ENCODE measurements at places on chromosomes 2 and 18.
A peak's percentile ranks its signal among the peaks of the same experiment; 100 is the strongest.

GRCh38 chr2:131580187-131580586 is 52.5 kb downstream of the CCDC74A start:
- no peak for DNase-seq

GRCh38 chr2:166188084-166188483 is 60.3 kb upstream of the SCN1A start:
- no peak for DNase-seq

DNA sequence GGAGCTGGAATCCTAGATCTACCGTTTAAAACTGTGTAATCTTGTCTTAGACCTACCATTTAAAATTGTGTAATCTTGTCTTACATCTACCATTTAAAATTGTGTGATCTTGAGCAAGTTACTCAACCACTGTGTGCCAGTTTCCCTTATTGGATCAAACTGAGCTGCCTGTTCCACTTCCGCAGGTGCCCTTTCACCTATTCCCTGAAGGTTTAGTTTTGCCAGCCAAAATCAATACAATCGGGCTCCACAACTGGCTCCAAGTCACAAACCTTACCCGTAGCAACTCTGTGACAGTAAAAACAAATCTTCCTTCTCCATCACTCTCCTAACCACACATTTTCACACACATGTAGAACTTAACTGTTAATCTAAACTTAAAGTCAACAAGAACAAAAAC is 20.1 kb downstream of the DOCK10 start:
- DNase-seq = no peak

DNA sequence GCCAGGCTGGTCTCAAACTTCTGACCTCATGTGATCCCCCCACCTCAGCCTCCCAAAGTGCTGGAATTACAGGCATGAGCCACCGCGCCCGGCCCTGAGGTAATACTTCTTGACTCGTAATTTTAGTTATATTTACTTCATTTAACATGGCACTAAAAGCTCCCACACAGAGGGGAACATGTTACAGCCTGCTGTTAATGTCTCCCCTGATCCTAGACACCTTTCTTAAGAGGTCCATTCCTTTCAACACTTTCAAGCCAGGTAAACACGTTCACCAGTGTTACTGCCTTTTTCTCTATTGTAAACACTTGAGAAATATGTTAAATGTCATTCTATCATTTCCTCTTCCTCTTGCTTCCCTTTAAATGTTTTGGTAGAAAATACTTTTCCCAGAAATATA is 161.4 kb downstream of the METTL4 start:
- no peak for DNase-seq

DNA sequence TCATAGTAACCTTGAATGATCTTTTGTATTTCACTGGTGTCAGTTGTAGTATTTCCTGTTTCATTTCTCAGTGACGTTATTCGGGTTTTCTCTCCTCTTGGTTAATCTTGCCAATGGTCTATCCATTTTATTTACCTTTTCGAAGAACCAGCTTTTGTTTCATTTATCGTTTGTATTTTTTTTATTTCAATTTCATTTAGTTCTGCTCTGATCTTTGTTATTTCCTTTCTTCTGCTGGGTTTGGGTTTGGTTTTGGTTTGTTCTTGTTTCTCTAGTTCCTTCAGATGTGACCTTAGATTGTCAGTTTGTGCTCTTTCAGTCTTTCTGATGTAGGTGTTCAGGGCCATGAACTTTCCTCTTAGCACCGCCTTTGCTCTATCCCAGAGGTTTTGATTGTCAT is 36.7 kb downstream of the SP140 start:
- no peak for DNase-seq

- peak; percentile 35 for DNase-seq
Observed at GRCh38 chr2:221502270-221503010, 69.7 kb downstream of the EPHA4 start.

DNA sequence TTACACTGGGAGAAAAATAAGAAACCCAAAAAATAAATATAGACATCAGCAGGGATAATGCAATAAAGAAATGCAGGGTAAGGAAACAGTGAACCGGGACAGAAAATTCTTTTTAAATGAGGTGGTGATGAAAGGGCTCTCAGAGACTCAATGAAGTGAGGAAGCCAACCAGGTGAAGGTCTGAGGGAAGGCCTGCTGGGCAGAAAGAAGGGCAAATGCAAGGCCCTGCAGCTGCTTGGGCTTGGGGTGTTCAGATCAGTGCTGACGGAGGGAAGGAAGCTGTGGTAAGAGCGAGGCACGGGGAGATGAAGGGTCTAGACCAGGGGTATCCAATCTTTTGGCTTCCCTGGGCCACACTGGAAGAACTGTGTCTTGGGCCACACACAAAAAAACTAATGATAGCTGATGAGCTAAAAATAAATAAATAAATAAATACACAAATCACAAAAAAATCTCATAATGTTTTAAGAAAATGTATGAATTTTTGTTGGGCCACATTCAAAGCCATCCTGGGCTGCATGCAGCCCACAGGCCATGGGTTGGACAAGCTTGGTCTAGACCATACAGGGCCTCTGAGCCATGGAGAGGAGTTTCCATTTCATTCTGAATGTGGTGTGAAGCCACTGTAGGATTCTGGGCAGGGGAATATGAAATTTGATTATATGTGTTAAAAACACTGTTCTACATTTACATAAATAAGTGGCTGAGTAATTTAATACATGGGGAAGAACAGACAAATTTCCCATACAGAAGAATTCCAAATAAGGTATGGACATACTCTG is 96.3 kb upstream of the DNMT3A start:
- no peak for DNase-seq

DNA sequence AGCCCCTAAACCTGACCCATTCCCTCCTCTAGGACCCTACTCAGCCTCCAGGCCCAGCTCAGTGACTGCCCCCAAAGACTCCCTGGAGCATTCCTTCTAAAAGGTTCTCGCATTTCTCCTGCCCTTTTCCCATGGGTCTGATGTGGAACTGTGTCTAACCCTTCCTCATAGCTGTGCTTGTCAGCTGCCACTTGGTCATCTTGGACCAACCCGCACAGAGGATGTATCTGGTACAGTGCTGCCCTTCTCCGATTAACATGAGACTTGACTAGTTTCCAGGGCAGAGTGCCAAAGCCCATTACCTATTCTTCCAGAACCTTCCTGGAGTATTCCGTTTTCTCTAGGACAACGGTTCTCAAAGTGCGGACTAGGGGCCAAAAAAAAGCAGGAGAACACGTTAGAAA is 518 bp upstream of the NFU1 start:
- DNase-seq = no peak

DNA sequence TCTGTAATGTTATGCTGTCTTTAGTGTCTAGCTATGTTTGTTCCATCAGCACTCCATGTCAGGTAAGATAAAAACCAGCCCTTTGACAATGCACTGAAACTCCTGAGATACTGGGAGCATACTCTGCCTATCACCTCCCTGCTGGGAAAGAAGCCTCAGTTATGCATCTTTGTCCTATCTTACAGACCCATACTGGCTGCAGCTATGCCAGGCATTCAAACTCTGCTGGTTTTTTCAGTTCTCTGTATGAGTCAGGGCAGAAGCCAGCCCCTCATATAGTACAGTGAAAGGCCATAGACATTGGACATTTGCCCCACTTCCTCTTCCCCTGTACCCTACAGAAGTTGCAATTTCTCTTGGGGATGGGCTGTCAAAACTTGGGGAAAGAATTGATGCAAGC is 181.1 kb upstream of the RGPD4 start:
- no peak for DNase-seq

DNA sequence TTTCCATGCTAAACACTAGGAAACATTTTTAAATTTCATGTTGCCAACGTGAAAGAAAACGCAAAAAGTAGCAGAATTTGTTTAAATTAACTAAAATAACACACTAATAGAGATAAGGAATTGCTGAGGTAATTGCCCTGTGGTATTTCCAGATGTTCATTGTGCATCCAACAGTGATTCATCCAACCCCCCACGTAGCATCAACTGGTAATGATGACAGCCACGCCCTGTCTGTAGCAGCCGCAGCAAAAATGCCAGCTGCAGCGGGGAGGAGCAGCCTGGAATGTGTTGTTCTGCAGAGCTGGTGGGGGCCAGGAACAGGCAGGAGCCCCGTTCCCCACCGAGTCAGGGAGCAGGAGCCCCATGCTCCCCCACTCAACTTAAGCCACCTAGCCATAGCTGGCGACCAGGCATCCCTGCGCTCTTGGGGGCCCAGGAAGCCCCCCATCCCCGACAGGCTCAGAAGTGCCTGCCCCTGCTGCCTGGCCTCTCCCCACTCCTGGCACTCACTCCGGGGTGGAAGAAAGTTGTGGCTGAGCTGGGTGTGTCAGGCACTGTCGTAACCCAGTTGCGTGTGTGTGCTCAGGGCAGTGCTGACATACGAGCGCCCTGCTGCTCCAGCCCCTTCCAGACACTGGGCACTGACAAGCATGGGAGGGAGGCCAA is 695.1 kb upstream of the ACVR2A start:
- no peak for DNase-seq

DNA sequence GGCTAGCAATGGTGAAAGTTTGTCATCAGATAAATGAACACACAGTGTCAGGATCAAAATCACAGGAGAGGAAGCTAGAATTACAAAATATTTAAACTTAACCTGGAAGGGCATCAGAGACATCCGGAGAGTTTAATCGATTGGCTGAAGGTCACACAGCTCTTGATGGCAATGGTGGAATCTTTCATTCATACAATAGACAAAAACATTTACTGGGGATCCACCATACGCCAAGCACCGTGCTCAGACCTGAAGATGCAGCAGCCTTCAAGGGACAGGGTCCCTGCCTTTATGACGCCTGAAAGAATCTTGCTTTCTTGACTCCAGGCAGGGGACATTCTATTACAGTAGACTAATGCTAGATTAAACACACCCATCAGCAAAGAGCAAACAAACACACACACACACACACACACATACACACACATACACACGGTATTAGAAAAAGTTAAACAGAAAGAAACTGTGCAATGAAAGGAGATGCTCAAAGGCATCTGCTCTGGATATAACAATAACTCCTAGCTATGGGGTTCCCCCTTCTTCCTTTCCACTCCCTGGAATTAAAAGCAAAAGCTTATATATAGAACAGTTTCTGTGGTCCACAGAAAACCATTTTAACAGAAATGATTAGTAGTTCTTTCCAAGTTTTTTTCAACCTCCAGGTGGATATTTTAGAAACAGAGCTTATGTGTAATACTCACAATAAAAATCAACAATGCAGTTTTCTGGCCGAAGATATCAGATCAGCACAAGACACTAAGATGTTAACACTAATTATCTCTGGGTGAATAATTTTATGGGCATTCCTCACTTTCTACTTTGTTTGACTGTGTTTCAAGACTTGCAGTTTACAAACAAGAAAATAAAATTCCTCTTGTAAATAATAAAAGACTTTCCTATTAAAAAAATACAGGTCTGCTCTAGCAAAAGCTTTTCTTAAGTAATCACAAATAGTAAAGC is 151.7 kb downstream of the ANKRD44 start:
- DNase-seq = no peak

GRCh38 chr2:23220513-23221094 is 164.4 kb upstream of the KLHL29 start:
- DNase-seq = no peak

GRCh38 chr2:222671259-222672067 is at the start of gene MOGAT1:
MOGAT1 (plus strand) TSS chr2:222671658; CDS start chr2:222671786, 128 bp downstream.
- DNase-seq = no peak

DNA sequence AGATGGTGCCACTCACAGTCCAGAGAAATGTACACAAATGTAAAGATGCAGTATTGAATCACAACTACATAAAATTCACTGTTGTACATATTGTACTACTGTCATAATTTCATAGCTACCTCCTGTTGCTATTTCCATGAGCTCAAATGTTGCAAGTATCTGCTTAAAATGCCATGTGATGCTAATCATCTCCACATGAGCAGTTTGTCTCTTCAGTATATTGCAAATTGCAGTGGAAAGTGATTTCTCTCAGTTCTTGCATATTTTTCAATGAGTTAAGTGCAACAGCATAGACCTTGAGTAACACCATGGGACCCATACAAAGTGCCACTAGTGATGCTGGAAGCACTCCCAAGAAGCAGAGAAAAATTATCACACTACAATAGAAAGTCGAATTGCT is 51.9 kb downstream of the MAIP1 start:
- DNase-seq = no peak

- DNase-seq = peak; percentile 42
Observed at GRCh38 chr2:104412384-104412783, 441.5 kb upstream of the POU3F3 start.

DNA sequence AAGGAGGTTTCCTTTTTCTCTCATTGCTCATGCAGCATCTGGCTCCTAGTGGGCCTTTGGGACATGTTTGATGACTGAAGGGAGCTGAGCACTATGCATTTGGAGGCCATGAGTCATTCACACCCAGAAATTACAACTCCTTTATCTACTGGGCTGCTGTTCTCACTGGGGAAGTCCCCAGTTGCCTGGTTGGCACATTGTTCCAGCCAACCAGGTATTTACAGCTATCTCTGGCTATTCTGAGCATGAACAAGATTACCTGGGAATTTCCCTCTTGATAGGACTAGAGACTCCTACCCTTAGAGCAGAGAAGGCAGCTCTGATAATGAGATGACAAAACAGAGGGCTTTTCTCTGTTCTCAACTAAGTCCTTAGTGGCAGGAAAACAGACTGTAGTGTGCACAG is 206.5 kb downstream of the SETBP1 start:
- peak; percentile 57 for DNase-seq

- no peak for DNase-seq
Observed at GRCh38 chr2:58032016-58032763, 14.4 kb upstream of the VRK2 start.

DNA sequence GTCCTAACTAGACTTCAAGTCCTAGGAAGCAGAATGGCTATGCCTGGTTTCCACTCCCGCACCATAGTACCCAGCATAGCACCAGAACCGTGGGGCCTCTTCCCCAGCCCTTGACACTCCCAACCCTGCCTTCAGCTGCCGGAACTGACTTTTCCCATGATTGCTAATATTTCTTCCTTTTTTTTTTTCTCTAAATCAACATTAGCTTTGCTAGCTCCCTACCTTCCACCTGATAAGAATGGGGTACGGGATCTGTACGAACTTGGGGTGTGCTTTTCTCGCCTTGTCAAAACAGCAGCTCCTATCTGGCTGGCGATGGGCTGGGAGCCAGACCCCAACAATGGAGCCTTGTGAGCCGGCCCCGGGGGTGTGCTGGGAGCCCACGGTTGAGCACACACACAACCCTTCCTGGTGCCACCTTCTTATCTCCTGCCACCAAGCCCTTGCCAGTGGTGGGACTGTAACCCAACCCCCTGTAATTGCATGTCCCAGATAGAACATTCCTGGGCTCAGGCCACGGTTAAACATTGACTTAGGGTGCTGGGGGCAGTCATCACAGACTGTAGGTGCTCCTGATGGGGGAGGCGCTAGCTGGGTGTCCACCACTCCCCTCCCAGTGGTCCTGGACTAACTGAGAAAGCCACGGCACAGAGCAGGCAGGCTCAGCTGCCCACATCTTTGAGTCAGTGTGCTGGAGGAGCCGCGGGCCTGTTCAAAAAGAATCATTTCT is 213.0 kb upstream of the HAAO start:
- no peak for DNase-seq

- DNase-seq = no peak
Observed at GRCh38 chr2:123644053-123644452, 381.0 kb upstream of the CNTNAP5 start.

All from stimulated activated CD8-positive, alpha-beta memory T cell treated with anti-CD3 and anti-CD28 coated beads, Interleukin-4, amount 100 ng/mL, for 48 hours (primary cell).